Stimulated activated CD4-positive, alpha-beta T cell treated with anti-CD3 and anti-CD28 coated beads, Interleukin-12 subunit alpha, Interleukin-12 subunit beta, amount 100 ng/mL, for 4 hours (primary cell): ENCODE measurements at places on chromosomes 12 and 14.

- DNase-seq = no peak
Observed at GRCh38 chr12:70074510-70074909, 168.7 kb upstream of the CNOT2 start.

- no peak for DNase-seq
Observed at GRCh38 chr12:108635201-108635996, 1.7 kb upstream of the SELPLG start.

GRCh38 chr14:98926146-98926545 lies 345.9 kb downstream of the BCL11B start:
- no peak for DNase-seq

GRCh38 chr14:84657911-84658310 lies 872.0 kb upstream of the FLRT2 start:
- DNase-seq = no peak

- DNase-seq = no peak
Observed at GRCh38 chr14:32709027-32709426, 229.7 kb upstream of the NPAS3 start.

GRCh38 chr14:99730876-99731546 lies 46.9 kb downstream of the CYP46A1 start:
- DNase-seq = no peak

- DNase-seq = no peak
Observed at GRCh38 chr12:132907216-132907615, 19.8 kb upstream of the CHFR start.

- no peak for DNase-seq
Observed at GRCh38 chr14:74207943-74208342, 31.3 kb upstream of the VSX2 start.

GRCh38 chr14:76771437-76771980 lies 10.2 kb downstream of the VASH1 start:
- no peak for DNase-seq

DNA sequence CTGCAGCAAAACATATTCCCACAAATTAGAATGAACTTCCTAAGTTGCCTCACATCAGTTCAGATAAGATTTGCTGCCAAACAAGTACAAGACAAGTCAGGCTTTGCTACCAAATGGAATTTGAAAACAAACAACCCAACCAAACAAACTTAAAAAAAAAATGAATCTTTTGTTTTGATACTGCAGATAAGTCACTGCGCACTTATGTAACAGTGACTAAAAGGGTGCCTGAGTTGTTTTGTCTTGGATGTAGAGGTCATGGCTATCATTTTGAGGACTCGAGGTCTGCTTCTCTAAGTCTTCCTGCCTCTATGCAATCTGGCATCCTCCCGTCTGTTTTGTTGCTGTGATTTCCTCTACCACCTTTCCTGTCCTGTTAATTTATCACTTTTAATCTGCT lies 11.1 kb upstream of the EPS8 start:
- DNase-seq = no peak

DNA sequence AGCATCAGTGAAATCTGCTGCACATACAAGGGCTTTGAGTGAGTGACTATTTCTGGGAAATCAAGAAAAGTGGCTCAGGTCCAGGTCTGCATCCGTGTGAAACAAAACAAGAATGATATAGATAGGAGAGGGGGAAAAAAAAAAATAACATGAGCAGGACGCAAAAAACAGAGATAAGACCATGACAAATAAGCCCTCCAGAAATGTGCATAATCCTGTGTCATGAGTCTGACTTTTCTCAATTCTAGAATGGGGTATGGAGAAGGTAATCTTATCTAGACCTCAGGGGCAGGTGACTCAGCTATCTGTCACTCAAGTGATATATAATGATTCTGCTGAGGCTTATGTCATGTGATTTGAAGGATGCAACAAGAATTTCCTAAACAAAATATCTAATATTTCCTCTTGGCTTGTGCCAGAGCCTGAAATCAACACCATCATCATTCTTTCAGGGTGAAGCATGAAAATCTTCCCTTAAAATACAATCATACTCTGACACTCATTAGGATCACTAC lies 250.0 kb downstream of the PHLDA1 start:
- no peak for DNase-seq

- DNase-seq = no peak
Observed at GRCh38 chr12:70165450-70165849, 77.8 kb upstream of the CNOT2 start.

DNA sequence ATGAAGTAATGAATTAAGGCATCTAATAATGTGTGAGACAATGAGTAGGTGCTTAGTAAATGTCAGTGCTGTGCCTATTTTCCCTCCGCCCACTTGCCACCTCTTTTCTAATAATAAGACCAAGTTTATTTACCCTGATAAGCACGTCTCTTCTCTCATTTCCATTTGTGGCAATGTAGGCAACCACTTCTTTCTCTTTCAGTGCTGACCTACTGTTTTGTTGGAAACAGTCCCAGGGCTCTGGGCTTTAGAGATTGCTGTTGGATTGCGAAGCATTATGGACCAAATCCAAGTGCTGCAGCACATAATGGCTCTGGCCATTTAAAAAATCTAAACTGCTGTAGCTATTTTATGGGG lies 141.3 kb upstream of the PLEKHG7 start:
- DNase-seq = no peak

DNA sequence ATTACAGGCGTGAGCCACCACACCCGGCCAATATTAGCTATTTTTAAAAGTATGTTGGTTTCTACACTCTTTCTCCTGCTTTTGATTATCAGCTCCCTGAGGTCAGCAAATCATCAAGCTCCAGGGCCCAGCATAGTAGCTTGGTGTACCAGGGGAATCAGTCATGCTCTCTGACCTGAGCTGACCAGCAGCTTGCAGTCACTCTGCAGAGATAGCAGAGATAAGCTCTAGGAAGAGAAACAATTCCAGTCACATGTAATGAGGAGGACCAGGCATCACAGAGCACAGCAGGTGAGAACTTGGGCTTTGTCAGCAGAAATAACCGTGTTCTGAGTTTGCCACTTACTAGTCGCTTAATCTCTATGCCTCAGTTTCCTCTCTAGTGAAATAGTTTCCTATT lies 8.5 kb downstream of the PLEKHD1 start:
- no peak for DNase-seq

DNA sequence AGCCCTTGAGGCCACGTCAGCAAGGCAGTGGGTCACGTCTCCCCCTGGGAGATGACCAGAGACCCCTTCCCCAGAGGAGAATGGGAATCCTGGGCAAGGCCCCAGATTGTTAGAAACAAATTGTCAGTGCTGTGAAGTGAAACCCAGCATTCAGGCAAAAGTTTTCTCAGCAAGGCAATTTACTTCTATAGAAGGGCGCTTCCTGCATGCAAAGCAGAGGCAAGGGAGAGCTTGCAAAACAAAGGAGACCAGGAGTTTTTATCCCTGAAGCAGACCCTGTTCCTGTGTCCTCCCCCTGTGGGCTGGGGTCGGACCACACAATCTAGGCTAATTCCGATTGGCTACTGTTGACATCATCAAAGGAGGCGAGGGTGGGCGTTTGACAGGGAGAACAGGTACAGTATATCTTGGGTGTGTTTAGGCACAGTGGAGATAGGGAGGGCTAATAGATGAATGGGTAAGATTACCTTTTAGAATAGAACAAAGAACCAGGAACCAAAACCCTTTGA lies 114.2 kb downstream of the RIN3 start:
- no peak for DNase-seq

DNA sequence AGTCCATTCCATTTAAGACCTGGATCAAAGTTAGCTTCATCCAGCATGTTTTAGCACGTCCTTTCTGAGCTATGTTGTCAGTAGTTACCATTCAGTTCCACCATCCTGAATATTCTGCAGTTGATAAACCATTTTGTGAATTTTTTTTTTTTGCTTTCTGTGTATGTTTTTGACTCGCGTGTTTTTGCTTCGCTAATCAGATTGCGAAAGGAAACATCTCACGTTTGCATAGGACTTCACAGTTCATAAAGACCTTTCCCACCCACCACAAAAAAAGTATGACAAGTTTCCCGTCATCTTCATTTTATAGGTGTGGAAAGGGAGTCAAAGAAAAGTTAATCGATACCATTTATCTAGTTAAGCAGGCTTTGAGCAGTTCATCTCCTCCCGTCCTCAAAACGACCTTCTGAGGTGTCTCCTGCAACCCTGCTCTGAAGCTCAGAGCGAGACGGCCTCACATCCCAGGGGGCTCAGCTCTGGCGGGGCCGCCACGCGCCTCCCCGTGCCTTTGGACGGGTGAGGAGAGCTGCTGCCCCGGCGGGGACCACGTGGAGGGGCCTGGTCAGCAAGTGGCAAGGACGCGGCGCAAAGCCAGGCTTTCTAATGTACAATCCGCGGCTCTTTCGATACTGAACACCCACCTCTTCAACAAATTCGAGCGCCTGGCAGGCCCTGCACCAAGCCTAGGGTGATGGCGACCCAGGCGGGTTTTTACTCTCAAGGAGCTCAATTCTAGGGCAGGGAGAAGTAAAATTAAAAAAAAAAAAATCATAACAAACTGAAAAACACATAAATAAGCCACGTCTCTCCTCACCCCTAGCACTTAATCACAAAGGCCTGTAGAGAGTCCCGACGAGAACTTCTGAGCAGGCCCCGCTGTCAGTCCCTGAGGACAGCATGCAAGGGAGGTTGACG lies 988 bp upstream of the TMEM263 start:
- DNase-seq = no peak

- DNase-seq = no peak
Observed at GRCh38 chr14:99816642-99817041, 23.4 kb downstream of the EML1 start.

DNA sequence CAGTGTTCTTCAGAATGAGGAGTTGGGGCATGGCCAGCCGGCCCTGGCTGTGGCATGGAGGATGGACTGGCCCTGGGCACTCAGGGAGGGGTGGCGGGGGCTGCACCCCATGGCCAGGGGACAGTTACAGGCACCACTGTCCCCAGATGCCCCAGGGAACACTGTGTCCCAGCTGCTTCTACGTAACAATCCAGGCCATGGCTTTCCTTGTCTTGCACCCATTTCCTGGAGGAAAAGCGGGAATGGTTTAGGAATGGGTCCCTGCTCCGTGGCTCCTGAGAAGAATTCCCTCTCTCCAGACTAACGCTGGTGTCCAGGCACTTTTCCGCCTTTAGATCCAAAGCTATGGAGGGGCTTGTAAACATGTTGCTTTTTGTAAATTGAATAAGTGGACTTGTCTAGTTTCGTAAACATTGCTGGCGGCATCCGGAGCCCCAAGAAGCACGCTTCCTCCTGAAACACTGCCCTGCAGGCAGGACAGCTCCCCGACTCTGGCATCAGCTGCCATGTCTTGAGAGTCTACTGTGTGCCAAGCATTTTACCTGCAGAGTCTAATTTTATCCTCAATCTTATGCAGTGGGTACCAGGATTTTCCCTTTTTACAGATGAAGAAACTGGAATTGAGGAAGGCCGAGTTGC lies 238.3 kb downstream of the SLC41A2 start:
- DNase-seq = no peak

GRCh38 chr12:49541911-49542505 lies 3.2 kb downstream of the KCNH3 start:
- no peak for DNase-seq

DNA sequence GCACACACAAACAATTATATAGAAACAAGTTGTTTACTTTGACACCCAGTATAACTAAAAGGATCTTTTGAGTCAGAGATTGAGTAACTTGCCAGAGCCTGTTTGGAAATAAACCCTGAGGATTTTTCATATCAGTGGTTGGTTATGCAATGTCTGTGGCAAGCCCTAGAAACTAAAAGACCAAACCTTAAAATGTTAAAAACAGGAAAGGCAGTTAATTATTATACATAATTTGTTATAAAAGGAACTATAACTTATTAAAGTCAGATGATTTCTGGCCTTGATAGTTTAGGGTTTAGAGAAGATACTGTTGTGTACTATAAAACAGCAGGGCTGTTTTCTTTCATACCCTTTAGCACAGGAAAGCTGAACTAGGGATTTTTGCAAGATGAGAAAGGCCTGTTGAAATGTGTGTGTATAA lies 44.1 kb downstream of the PSEN1 start:
- DNase-seq = no peak

DNA sequence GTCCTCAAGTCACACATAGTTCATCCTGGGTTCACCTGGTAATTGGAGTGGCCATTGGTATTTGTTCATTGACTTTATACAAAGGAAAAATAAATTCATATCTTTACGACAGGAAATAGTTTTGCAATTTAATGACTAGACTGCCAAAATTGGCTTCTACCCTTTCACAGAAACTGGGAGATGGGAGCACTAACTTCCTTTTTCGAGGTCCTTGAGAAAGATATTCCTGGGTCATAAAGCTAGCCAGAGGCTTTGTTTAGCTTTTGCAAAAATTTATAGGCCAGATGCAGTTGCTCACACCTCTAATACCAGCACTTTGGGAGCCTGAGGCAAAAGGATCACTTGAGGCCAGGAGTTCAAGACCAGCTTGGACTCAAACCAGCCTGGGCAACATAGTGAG lies 10.2 kb upstream of the OR11G2 start:
- no peak for DNase-seq

GRCh38 chr12:50213439-50213838 lies 46.3 kb upstream of the CERS5 start:
- DNase-seq = no peak

DNA sequence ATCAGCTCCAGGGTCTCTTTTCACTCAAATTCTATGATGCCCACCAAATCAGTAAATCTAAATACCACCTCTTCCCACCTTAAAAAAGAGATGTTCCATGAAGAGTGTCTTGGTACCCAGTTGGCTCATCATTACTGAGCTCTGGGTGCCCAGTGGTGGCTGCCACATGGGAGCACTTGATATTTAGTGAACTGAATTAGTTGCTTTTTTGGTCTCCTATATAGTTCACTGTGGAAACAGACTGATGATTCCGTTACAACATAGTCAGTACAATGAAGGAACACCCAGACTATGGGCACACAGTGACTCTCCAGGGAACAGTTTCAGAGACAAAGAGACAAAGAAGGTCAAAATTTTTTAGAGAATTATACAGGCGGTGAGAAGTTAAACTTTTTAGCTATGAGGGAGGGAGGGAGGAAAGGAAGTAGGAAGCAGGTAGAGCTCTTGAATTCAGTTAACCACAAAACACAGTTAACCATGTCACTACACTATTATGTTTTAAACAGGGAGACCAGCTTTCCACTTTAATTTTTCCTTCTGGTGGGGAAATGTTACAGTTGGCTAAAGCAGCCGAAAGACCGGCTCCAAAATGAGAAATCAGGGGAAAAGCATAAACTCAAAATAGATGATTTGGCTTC lies 14.6 kb upstream of the YY1 start:
- no peak for DNase-seq

DNA sequence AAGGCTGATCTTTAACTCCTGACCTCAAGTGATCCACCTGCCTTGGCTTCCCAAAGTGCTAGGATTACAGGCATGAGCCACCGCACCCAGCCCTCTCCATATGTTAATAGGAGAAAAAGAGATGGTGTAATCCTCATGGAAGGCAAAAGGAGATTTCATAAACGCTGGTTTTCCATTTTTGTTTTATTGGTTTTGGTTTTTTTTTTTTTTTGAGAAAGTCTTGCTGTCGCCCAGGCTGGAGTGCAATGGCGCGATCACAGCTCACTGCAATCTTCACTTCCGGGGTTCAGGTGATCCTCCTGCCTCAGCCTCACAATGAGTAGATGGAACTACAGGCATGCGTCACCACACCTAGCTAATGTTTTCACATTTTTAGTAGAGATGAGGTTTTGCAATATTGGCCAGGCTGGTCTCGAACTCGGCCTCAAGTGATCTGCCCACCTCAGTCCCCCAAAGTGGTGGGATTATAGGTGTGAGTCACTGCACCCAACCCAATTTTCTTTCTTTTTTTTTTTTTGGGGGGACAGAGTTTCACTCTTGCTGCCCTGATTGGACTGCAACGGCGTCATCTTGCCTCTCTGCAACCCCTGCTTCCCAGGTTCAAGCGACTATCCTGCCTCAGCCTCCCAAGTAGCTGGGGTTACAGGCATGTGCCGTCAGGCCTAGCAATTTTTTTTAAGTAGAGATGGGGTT lies 8.1 kb downstream of the PTGES3 start:
- no peak for DNase-seq

GRCh38 chr12:131436922-131437705 lies 273.8 kb upstream of the SFSWAP start:
- no peak for DNase-seq
